ENCODE measurements at places on chromosomes 2 and 18. TPM values are rescaled to one million over a fixed set of nuclear protein-coding genes. Genes with fewer than 3 reads are reported as not detected.

DNA sequence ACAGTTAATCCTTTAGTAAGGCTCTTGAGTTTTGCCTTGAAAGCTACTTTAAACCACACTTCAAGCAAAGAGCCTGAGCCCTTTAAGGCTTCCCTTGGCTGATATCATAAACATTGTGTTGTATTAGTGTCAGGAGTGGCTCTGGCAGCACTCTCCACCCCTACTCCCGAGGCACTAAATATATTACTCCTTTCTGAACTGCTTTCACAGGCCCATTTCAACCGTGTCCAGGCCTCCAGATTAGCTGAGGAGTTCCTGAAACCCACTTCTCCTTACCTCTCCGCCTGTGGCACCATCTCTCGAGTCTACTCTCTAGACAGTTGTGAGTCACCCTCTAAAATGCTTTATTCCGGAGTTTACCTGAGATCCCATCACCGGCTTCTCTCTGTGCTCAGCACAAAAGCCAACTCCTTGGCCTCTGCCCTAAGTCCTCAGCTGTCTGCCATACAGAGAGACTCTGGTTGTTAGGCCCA is 14.4 kb upstream of the STON1 start:
- no peak for DNase-seq

GRCh38 chr2:239167011-239167673 is 233.7 kb downstream of the HDAC4 start:
- no peak for DNase-seq

DNA sequence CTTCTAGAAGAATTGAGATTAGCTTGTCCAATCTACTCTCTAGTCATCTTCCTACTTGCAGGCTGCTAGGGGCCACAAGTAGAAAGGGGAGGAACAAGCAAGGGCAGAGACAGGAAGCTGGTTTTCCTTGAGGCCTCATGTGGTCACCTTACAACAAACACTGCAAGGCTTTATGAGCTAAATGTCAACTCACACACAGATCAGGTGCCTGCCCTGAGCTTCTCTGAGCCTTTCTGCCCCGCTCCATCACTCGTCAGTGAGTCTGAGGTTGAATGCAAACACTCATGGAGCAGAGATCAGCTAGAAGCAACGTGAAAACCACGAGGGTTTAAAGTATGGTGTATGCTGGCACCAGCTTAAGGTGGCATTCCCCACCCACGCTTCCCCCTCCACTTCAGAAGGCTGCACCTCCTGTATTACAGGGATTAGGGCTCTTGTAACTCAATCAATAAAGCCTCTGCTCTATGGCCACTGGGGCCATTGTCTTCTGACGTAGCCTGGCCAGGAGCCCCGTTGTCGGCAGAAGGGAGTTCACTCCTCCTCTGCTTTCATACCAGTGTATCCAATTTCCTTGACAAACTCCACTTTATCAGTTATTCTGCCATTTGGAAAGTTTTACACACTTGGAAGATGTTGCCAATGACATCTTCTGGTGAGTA is 5.4 kb upstream of the CRYGC start:
- no peak for DNase-seq

DNA sequence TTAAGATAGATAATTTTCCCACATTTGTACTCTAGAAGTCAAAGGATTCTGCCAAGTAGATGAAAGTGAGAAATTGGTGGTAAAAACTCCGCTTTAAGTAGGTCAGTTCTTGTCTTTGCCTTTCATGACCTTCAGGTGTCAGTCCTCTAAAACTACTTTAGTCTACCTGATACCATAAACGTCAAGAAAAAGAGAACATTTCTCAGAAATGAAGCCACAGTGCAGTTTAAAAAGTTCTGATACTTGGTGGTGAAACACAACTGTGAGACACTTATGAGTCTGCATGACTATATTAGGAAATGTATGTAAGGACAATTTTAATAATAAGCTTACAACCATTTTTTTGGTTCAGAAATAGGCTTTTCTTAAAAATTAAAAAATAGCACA is 583.3 kb downstream of the SATB2 start:
- DNase-seq = no peak

DNA sequence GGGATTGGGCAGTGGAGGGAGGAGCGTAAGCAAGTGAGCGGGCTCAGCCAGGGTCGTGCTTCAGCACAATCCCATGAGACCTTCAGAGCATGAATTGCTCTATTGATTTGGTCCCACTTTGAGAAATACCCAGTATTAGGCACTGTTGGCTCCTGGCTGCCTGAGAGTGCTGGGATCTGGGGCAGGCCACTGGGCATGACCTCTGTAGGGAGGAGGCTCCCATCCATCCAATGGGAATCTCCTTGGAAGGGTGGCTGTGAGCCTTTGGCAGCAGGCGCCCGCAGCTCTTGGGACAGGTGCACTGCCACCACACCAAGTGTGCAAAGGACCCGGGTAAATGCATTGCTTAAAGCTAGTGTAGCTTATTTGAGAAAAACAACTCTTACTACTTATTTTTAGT is 137.5 kb downstream of the LDLRAD4 start:
- DNase-seq = no peak

- DNase-seq = no peak
Measured at GRCh38 chr2:54540194-54540593, 84.1 kb downstream of the SPTBN1 start.

- DNase-seq = no peak
Measured at GRCh38 chr2:104428155-104428554, 425.8 kb upstream of the POU3F3 start.

GRCh38 chr2:152407204-152407721 is 72.3 kb downstream of the FMNL2 start:
- DNase-seq = no peak

- DNase-seq = no peak
Measured at GRCh38 chr2:177537636-177538035, 145.1 kb downstream of the AGPS start.

DNA sequence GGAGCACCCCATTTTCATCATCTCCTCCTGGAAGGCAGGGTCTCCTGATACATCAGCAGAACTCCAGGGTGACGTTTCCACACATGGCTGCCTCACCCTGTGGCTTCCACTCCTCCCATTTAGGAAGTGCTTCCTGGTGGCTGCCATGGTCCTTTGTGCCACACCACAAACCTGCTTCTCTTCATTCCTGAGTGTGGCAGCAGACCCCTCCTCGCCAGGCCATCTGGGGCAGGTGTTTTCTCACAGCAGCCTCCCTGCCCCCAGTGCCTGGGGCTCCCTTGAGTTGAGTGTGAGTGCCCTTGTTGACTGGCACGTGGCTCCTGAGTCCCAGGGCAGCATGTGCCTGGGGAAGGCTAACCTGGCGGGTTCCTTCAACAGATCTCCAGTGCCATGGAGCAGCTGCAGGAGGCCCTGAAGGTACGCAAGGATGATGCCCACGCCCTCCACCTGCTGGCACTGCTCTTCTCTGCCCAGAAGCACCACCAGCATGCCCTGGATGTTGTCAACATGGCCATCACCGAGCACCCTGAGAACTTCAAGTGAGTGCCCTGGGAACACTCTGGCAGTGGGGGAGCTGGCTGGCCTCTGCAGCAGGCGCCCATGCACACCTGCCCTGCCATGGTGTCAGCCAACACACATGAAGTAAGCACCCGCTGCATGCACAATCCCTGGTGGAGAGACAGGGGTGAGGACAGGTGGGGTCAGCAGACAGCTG is 113.4 kb upstream of the MCFD2 start:
- no peak for DNase-seq

DNA sequence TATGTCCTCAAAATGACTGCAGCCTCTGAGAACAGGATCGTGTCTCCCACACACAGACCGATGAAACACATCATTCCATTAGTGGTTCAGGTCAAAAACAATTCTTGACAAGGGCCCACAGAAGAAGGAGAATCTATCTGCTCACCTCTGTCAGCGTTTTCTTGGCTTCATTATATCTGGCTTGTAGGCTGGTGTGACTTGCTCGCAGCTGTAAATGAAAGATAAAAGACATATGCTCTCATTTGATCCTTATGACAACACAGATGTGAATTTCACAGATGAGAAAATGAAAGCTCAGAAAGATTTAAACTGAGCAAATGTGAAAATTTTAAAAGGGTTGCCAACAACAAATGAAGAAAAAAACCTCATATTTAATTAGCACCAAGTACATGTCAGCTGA is 61.6 kb downstream of the CCDC93 start:
- no peak for DNase-seq

DNA sequence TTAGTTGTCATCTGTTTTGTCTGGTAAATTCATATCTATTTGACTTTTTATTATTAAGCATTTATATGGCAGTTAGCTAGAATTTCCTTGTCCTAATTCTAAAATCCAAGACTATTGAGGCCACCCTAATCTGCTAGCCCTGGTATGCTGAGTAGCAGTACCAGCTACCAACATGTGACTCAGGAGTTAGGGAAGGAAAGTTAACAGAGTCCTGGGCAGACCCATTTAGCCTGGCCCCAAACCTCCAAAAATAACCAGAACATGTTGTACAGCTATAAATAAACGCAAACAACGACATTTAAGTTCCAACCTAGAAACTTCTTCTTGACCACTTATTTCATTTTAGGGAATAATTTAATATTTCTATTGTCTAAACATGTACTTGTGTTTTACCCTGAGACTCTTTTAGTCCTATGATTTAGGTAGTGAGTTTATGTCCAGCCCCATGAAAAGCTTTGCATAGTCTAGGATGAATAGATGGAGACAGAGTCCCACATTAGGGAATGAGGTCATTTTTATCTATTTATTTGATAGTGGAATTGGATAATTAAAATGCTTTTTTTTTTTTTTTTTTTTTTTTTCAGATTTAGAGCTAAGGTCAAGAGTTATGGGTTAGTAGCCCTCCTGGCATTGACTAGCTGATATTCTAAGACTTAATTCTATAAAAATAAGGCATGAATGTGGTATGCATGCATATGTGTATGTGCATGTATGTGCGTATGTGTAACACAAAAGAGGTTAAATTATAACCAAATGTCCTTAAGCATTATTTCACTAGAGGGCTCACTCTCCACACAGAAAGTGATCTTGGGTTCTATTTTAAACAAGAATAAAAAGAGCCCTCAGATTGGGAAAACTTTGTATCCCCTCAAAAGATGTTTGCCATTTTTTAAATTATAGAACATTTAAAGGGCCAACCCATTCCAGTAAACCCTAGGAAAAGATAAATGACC is 160.1 kb upstream of the MAPRE2 start:
- no peak for DNase-seq

DNA sequence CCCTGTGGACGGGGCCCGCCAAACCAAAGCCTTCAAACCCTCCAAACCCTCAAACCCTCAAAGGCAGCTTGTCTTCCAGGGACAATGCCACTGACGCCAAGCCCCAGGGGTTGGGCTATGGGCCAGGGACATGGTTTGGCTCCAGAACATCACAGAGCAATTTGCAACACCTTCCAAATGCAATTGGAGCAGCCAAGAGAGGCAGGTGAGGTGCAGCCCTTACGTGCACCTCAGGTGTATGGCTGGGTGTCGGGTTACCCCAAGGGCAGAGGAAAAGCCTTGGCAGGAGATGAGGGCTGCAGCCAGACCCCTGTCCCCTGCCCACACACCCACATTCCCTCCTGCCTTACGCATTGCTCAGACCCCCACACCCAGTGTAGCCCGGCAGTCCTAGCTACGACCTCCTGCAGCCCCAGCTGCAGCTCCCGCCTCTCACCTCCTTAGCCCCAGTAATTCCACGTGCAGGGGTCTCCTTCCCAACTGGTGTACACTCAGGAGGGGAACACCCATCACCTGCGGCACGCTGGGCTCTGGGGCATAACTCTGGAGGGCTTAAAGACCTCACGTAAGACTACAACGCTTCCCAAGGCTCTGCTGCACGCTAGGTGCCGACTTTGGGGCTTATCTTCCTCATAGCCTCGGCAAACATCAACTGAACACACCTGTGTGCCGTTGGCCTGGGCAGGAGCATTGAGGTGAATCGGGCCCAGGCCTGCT is 88.7 kb downstream of the TFCP2L1 start:
- no peak for DNase-seq

- no peak for DNase-seq
Measured at GRCh38 chr2:100470898-100471514, 724 bp downstream of the NMS start.

- DNase-seq = no peak
Measured at GRCh38 chr18:21777814-21778213, 37.2 kb downstream of the MIB1 start.

Gene IWS1
- total RNA-seq = 38.9 TPM

Gene ASB3
- total RNA-seq = 51.2 TPM

Gene GULP1
- total RNA-seq = 119 TPM

Gene SLC14A1
- total RNA-seq = 102 TPM

Gene TNFRSF11A
- total RNA-seq = 11.1 TPM

Gene CTNNA2
- total RNA-seq = 14.0 TPM
